ENCODE measurements at places on chromosomes 6 and 20.

DNA sequence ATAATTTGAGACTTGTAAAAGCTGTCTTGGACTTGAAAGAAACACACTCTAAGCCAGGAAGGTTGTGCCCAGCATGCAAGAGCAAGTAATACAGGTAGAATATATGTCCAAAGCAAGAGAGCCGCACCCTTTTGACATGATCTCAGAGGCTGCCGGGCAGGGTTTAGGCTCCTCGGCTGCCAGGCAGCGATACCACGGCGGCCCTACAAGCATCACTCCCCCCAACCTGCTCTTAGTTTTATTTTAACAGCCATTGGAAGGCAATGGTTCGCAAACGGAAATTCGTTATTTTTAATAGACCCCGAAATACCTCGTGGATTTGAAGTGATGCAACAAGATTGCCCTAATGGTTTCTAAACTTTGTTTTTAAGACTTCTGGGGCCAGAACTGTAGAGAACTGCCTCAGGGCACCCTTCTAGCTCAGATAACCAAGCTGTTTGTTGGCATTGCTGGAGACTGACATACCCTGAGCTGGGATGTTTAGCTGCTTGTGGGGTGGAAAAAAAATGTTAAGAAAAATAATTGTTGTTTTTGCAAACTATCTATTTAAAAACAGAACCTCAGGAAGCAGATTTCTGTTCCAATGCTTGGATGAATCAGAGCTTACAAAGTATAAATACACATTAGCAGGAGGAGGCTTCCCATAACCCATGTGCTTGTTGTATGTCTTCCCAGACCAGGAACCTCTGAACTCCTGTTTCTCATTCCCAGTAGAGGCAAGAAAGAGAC is 39.0 kb downstream of the JAG1 start:
- no peak for DNase-seq

DNA sequence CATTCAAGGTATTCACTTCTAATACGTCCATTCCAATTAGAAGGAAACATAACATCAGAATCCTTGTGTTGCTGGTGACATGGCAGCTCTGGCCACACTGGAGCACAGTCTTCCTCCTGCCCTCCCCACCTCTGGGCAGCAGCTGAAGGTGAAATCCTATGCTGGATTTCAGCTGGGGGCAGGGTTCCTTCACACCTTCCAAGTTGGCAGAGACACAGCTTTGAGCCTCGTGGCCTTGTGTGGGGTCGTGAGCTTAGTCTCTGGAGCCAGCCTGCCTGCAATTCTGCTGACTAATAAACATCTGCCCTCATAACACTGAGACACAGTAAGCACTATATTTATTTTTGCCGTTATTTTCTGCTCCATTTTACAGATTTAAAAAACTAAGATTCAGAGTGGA is 218.9 kb upstream of the RIN2 start:
- no peak for DNase-seq

GRCh38 chr6:163733061-163733460 is 318.5 kb downstream of the QKI start:
- DNase-seq: no peak

DNA sequence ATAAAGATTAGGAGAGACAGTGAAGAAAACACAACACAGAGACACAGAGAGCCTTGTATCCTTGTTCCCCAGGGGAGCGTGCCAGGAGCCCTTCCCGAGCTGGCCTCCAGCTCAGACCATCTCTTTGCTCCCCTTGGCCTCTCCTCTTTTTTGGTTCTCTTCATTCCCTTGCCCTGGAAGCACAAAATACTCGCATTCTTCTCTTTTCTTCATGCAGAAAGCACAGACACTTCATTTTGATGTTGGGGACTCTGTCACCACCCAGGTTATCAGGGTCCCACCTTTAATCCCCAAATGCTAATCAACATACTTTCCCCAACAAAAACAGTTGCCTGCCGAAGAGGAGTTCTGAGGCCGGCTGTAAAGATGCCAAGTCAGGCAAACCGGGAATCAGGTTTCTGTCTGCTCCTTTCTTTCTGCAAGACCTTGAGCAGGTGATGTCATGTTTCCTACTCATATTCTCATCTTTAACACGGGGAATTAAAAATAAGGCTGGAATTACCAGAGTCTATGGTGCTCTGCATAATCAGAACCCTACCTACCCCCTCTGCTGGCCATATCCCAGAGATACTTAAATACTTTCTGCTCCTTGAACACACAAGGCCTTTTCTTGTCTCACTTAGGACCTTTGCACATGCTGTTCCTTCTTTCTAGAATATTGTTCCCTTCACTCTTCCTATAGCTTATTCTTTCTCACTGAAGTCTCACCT is 21.7 kb downstream of the TGM6 start:
- DNase-seq: no peak

GRCh38 chr20:21184819-21185218 is 58.9 kb downstream of the KIZ start:
- no peak for DNase-seq

DNA sequence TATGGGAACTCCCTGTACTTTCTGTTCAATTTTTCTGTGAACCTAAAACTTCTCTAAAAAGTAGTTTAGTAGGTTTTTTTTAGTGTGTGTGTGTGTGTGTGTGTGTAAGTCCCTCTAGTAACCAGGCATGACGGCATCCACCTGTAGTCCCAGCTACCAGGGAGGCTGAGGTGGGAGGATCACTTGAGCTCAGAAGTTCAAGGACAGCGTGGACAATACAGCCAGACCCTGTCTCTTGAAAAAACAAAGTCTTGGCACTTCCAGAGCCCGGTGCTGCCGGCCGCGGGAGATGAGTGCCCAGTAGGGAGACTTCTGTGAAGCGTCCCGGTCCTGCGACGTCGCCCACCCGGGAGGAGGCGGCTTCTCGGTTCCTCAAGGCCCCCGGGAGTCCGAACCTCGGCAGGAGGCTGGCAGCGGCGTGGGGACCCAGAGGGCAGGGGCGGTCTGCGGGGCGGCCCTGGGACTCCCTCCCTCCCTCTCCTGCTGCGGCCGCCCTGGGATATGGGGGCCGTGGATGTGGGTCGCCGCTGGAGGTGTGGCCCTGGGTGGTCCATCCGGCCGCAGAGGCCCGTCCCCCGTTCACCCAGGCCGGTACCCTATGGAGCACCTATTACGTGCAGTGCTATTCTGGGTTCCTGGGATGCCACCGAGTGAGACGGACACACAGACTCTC is 78.0 kb upstream of the SIRPG start:
- no peak for DNase-seq

- no peak for DNase-seq
Observed at GRCh38 chr6:133740218-133740617, 148.7 kb upstream of the TCF21 start.

GRCh38 chr20:53707371-53708055 is 113.9 kb upstream of the ZNF217 start:
- peak; percentile 70 for DNase-seq

GRCh38 chr20:57618091-57618763 is 2.0 kb downstream of the ZBP1 start:
- peak; percentile 25 for DNase-seq

- no peak for DNase-seq
Observed at GRCh38 chr6:142406131-142406530, 104.3 kb downstream of the ADGRG6 start.

DNA sequence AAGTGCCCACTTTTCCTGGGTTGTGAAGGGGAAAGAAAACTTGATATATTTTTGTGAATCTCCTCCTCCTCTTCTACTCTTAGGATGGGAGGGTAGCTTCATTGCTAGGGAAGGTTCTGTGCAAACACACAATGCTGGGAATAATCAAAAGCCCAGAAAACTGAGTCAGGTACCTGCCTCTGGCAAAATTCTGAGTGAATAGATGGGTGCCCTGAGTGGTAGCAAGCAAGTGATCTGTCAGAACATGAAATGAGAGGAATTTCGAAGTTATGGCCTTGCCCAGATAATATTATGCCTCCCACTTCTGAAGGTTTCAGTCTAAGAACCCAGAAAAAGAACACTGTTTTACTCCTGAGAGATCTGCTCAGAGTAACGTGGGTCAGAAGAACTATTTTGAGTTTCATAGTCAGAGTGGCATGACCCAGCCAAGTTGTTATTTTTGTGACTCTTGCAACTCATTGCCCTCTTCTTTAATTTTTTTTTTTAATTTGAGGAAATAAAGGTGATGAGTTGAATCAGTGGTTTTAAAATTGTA is 158.3 kb downstream of the BMP2 start:
- no peak for DNase-seq

DNA sequence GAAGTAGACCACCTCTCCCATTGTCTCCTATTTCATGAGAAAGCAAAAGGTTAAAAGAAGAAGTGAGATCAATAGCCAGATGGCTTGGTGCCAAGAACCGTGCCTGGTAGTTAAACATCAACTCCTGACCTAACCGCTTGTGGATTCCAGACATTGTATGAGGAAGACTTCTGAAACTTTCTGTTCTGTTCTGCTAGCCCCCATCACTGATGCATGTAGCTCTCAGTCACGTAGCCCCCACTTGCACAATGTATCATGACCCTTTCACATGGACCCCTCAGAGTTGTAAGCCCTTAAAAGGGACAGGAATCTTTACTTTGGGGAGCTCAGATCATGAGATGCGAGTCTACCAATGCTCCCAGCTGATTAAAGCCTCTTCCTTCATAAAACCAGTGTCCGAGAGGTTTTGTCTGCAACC is 301.2 kb downstream of the RNGTT start:
- no peak for DNase-seq

GRCh38 chr6:150925976-150926375 is 60.5 kb downstream of the MTHFD1L start:
- no peak for DNase-seq

DNA sequence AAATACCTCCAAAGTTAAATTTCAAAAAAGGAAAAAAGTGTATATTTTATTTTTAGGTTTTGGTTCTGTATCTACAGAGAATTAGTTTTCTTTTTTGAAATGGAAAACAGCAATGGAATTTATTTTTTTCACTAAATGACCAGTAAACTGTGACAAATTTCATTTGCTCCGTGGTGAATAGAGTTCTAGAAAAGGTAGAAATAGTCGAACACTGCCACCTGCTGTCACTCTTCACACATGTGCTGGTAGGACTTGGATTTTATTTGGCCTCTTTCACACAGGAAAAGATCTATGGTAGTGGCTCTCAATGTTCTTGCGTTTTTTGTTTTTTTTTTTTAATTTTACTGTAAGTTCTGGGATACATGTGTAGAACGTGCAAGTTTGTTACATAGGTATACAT is 312.5 kb downstream of the EYA4 start:
- no peak for DNase-seq

DNA sequence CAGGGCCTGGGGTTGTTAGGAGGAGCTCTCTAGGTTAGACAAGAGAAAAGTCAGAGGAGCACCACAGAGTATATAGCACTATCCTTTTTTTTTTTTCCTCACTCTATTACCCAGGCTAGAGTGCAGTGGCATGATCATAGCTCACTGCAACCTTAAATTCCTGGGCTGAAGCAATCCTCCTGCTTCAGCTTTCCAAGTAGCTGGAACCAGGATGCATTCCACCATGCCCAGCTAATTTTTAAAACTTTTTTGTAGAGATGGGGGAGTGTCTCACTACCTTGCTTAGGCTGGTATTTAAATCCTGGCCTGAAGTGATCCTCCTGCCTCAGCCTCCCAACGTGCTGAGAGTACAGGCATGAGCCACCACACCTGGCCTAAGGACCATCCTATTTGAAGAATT is 19.3 kb upstream of the AKIRIN2 start:
- DNase-seq: no peak

GRCh38 chr6:56625356-56625755 is 17.3 kb downstream of the DST start:
- DNase-seq: no peak

DNA sequence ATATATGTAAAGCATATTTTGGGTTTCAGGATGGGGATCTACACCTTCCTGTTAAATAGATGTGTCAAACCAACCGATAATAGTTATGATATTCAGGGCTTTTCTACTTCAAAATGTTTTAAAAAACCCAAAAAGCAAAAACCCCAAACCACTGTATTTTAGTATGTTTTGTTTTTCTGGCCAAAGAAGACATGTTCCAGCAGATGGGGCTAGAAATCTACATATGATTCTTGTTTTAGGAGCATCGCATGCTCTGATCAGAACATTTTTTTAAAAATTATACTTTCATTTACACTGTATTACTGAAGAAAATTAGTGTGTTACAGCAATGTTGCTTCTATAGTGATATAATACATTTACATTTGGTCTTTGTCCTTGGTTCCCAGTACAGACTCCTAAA is 11.0 kb downstream of the RMND1 start:
- peak; percentile 19 for DNase-seq

- DNase-seq: peak; percentile 70
Observed at GRCh38 chr6:18436341-18436740, 49.2 kb downstream of the RNF144B start.

GRCh38 chr20:36493051-36493800 is 48.1 kb upstream of the MYL9 start:
- no peak for DNase-seq

- no peak for DNase-seq
Observed at GRCh38 chr6:43402820-43403219, 24.5 kb upstream of the ABCC10 start.

DNA sequence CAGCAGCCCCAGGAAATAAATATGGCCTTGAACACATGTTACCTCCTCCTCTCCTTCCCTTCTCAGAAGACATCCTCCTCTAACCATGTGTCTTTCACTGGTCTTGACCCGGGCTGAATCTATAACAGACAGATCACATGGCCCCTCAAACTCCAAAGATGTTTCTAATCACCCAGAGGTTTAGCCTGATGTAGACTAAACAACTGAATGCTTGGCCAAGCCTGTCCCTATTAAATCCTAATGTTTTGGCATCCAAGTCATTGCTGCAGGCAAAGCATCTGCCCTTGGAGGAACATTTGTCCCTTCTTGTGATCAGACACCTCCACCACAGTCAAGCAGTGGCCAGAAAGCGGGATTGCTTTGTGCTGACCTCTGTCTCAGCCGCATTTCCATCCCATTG is 65.5 kb downstream of the ANKRD60 start:
- no peak for DNase-seq

DNA sequence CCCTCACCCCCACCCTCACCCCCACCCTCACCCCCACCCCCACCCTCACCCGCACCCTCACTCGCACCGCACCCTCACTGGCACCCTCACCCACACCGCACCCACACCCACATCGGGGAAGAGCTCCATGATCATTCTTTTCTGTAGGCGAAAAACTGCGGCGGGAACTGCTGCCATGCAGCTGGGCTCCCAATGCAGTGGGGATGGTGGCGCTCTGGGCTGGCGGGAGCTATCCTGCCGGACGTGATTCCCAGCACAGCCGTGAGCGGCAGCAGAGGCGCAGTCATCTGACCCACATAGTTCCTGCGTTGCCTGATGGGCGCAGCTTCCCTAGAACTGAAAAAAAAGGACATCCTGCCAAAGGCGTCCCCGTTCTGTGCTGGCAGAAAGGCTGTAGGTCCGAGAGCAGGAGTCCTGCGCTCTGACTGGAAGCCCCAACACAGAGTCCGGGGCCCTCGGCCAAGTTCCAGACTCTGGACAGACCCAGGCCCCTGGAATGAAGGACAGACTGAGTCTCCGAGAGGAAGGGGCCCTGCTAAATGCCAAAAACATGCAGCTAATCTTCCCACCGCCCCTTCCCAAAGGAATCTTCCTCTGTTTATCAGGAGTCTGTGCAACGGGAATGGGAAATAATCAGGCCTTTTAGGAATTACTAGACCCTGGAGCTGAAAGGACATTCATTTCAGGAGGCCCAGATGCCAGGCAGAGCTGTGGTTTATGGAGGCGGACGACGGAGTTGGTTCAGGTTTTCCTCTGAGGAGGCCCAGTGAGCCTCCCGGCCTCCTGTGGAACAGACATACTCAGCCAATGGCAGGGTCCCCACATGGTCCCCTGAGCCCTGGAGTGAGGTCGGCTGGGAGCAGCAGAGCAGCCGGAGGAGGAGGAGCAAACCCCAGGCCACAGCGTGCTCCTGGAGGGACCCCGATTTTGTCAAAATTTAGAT is 14.1 kb upstream of the TCFL5 start:
- no peak for DNase-seq

All from CD14-positive monocyte (primary cell).